Kidney epithelial cell (primary cell): ENCODE measurements at places on chromosomes 7 and 10. TPM values are rescaled to one million over a fixed set of nuclear protein-coding genes. Genes with fewer than 3 reads are reported as not detected.

ADCY1 gene
- 5.8 and 6.6 TPM in 2 replicates for total RNA-seq

KLF14 gene
- total RNA-seq, result 0.07 TPM in 1 of 2 replicates, not detected in the other

ANKRD30A gene
- not detected in 2 replicates for total RNA-seq

FXYD4 gene
- total RNA-seq, result not detected in 2 replicates
